ENCODE measurements at places on chromosomes 6 and 20. TPM values are rescaled to one million over a fixed set of nuclear protein-coding genes. Genes with fewer than 3 reads are reported as not detected.

GRCh38 chr20:60760256-60761000 is 491.6 kb upstream of the CDH4 start:
- DNase-seq: no peak

DNA sequence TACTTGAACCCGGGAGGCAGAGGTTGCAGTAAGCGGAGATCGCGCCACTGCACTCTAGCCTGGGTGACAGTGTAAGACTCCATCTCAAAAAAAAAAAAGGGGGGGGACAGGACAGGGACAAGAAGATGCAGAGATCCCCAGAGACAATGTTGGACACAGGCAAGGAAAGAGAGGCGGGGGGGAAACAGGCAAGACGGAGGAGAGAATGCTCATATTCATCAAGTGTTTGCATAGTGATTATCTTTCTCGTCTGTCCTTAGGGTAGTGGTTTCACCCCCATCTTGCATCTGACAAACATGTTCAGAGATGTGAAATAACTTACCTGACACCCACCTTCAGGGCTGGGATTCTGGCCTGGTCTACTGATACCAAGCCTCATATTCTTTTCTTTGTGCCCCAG is 29.0 kb downstream of the CHMP4B start:
- no peak for DNase-seq

DNA sequence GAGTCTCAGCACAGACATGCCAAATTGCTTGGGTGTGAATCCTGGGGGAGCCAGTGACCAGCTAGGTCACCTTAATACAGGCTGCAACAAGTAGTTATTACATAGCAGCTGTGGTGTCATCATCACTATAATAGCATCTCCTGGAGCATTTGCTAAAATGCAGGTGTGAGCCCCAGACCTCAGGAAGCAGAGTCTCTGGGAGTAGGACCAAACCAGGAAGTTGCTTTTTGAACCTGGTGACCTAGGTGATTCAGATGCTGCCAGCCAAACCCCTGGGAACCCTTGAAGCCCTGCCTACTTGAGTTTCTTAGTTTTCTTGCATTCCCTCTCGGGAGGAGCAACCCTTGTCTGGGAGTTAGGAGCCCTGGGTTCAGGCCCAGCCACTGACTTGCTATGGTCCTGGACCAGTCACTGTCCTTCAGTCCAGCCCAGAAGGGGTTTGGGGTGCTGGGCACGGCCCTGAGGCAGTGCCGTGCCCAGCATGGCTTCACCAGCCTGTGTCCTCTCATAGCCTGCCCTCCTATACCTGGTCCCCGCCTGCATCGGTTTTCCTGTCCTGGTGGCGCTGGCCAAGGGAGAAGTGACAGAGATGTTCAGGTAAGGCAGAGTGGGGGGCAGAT is 39.3 kb upstream of the ID1 start:
- DNase-seq: no peak

DNA sequence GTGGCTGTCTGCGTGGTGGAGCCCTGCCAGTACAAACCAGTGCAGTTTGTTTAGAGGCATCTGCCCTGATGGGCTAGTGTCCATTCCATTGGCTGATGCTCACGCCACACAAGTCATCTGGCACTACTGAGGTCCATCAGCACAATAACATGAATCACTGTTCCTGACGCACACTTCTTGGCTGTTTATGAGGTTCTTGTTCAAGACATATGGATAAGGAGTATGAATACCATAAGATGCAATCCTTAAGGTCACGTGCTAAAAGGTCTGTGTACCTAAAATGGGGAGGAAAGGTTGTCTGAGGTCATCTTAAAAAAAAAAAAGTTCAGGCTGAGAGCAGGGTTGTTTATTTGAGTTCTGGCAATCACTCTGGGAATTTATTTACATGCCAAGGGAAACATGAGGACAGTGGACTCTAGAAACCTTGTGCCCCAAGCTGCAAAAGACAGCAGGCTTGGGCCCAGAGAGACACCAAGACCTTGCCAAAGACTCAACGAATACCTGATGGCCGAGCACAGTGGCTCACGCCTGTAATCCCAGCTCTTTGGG is 54.1 kb upstream of the SHLD1 start:
- peak; percentile 71 for DNase-seq

DNA sequence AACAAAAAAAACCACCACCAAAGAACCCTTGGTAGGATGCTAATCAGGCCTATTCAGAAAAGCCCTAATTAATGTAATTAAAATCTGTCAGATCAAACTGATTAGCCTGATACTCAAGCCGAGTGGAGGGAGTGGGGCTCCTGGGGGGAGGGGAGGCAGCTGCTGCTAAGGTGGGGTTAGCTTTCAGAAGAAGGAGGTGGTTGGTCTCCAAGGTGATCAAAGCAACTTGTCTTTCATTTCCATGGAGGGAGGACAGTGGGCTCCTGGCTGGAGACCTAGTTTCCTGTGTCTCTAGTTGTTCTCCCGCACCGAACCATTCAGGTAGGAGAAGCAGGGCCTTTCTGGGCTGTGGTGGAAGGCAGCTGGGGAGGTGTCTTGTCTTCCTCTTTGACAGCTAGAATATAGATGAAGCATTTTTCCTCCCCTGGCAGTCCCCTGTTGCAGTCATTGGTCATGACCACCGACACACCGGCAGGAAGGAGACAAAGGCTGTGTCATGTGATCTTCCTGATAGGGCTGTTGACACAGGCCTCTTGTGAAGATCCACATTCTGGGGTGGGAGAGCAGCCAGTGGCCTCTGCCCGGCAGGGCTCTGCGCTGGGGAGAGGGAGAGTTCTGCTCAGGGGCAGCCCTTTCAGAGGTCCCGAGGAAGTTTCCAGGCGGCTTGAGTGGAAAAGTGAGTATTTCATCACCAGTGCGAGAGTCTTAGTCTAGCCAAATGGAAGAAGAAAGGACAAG is 39.9 kb upstream of the PRDM1 start:
- no peak for DNase-seq

DNA sequence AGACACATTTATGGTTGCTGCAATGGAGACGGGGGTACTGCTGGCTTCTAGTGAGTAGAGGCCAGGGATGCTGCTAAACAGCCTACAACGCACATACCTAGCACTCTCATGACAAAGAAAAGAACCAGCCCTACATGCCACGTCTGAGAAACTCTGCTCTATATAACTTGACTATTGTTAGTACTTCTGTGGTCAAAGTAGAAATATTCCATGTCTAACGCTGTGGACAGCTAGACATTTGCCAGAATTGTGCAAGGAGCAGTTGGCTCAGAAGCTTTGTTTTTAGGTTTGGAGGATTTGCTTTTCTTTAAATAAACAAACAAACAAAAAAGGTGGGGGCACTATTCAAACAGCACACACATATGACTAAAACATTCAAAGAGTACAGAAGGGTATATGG is 20.5 kb downstream of the UBE2V1 start:
- no peak for DNase-seq

GRCh38 chr6:162964488-162965140 is 236.8 kb downstream of the PACRG start:
- DNase-seq: peak; percentile 100

DNA sequence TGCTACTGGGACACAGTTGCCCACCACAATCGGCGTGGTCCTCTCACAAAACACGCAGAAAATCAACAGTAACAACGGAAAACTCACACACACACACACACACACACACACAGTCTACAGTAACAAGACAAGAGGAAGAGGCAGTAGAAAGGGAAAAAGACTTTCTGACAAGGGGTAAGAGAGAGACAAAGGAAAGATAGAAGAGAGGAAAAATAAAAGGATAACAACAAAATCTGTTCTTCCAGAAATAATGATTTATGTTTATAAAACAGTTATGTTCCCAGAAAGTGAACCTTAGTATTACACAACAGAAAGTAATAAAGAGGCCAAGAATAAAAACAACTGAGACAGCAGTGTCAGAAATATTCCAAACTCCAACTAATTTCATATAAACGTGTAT is 2.9 kb downstream of the RANBP9 start:
- DNase-seq: peak; percentile 35

Gene GPR6
- not detected for total RNA-seq

Gene AARS2
- total RNA-seq: 7.1 TPM

Gene SLC16A10
- total RNA-seq: not detected

Gene CLPSL2
- not detected for total RNA-seq

Measured in RPMI7951 (cell line).